ENCODE measurements at places on chromosomes 16 and 17.

DNA sequence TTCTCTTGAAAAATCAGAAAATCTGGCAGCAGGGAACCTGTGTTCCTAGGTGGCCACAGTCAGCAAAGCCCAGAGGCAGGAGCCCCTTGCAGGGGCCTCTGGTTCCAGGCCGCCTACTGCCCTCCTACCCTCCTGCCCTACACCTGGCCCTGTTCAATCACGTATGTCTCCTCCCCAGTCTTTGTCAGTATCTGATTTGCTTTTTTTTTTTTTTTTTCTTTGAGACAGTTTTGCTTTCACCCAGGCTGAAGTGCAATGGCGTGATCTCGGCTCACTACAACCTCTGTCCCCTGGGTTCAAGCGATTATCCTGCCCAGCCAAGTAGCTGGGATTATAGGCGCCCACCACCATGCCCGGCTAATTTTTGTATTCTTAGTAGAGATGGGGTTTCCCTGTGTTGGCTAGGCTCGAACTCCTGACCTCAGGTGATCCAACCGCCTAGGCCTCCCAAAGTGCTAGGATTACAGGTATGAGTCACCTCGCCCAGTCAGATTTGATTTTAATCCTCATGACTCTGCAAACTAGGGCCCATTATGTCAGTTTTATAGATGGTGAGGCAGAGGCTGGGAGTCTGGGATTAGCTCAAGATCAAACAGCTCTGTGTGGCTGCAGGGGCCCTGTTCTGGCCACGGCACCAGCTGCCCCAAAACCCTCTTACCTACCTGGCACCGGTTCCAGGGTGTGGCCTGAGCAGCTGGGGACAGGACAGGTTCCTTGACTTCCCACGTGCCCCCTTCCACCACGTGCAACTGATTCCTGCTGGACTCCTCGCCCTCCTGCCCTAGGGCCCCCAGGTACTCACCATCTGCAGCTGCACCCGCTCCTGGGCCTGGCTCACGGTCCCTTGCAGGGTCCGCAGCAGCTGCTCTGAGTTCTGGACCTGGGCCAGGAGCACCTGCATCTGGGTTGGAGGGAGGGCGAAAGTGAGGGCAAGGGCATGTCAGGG is 14.7 kb downstream of the RABEP2 start:
- DNase-seq, result no peak

DNA sequence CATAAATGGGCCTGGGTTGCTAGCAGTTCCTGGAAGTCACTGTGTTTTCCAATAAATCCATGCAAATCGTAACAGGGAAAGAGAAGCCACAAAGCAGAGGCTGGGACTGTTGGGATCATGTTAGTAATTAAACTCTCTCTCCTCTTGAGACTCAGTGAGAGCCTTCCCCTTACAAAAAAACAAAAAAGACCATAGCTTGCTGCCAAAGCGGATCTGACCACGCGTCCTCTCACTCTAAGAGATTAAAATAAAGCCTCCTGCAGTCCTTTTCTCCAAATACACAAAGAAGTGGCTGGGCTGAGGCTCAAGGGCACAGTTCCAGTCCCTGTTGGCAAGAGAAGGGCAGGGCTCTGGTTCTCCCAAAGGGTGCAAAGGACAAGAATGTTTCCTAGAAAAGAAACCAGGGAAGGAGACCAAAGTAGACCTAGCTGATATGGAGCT is 38.5 kb downstream of the PIGL start:
- DNase-seq, result no peak

DNA sequence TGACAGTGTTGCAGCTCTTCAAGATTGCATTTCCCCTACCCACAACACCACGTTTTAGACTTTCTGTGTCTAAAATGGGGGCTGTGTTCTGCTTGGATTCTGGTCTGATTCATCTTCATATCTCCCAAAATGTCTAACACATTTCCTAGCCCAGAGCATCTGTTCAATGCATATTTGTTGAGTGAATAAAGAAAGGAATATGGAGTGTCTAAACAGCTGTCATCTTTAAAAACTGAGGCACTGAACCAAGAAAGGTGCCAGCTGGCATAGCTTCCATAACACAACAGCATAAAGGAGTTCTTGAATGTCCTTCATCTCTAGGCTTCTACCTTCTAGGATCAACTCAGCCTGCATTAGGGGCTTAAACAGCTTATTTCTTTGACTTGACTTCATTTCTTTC is 67.4 kb downstream of the CDH11 start:
- DNase-seq, result no peak

DNA sequence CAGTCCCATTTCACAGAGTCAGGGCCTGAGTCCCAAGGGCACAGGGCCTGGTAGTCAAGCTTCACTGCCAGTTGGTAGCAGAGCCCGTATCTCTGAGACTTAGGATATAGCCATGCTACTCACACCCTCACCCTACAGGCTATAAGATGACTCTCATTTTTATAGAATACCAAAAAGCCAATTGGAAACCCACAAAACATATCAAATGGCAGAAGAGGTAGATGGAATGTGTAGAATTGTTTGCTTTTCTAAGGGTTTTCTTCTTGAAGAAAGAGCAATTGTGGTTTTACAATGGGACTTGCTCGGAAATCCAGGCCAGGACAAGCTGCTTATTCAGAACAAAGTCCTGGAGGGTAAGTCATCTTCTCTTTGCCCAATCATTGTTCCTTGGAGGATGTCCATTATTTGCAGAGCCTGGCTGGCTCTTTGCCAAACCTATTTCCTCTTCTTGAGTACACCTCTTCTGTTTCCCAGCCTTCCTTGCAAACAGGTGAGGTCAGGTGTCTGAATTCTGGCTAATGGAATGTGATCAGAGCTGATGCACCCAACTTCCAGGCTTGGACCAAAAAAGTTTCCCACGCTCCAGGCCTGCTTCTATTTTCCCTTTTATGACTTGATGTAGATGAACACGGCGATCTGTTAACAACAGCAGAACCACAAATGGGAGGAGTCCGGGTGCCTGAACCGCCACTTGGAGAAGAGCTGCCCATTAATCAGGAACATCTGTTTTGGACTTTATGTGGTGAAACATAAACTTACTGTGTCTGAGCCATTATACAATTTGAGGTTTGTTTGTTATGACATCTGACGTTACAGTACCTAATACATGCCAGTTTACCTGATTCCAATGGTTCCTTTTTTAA is 16.9 kb upstream of the CCL22 start:
- no peak for DNase-seq

- DNase-seq, result no peak
Observed at GRCh38 chr16:5447734-5448133, 350.1 kb upstream of the EEF2KMT start.

All from activated naive CD8-positive, alpha-beta T cell treated with anti-CD3 and anti-CD28 coated beads, Interleukin-2, amount 50 U/mL, for 16 hours (primary cell).